ENCODE measurements at places on chromosomes 12 and 14.

DNA sequence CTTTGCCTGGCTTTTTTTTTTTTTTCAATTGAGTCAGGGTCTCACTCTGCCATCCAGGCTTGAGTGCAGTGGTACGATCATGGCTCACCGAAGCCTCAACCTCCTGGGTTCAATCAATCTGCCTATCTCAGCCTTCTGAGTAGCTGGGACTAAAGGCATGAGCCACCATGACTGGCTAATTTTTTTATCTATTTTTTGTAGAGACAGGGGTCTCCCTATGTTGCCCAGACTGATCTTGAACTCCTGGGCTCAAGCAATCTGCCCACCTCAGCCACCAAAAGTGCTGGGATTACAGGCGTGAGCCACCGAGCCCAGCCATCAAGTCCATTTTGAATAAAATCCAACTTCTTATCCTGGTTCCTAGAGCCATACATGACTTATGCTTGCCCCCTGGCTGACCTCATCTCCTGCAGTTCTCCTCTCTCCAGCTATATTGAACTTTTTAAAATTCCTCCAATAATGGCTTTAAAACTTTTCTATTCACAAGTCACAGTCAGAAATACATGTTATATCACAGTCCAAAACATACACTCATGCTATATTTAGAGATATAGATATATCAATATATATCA, 10.4 kb upstream of the RND1 start:
- H3K27me3 ChIP-seq: no peaks in the 10 kb centered on the region
- no peak overlapping the region for H3K27ac ChIP-seq
- no peaks in the 10 kb centered on the region for H3K4me1 ChIP-seq
- H3K36me3 ChIP-seq: no peaks in the 10 kb centered on the region
- DNase-seq: no peak
- no peak overlapping the region for H3K4me3 ChIP-seq

- H3K27me3 ChIP-seq: no peaks in the 10 kb centered on the region
- no peak overlapping the region for H3K27ac ChIP-seq
- no peak for DNase-seq
- H3K4me1 ChIP-seq: peaks cover 29% of the 10 kb centered on the region
- peaks cover 4% of the 10 kb centered on the region for H3K36me3 ChIP-seq
- no peak overlapping the region for H3K4me3 ChIP-seq
Measured at GRCh38 chr14:70920608-70921007, 13.3 kb downstream of the PCNX1 start.

- H3K4me1 ChIP-seq: no peaks in the 10 kb centered on the region
- no peaks in the 10 kb centered on the region for H3K36me3 ChIP-seq
Measured at GRCh38 chr12:67425394-67425793, 156.2 kb downstream of the CAND1 start.

GRCh38 chr12:132363661-132364347, 34.4 kb upstream of the GALNT9 start:
- no peaks in the 10 kb centered on the region for H3K27me3 ChIP-seq
- no peak overlapping the region for H3K27ac ChIP-seq
- no peak overlapping the region for H3K4me3 ChIP-seq
- no peaks in the 10 kb centered on the region for H3K36me3 ChIP-seq

DNA sequence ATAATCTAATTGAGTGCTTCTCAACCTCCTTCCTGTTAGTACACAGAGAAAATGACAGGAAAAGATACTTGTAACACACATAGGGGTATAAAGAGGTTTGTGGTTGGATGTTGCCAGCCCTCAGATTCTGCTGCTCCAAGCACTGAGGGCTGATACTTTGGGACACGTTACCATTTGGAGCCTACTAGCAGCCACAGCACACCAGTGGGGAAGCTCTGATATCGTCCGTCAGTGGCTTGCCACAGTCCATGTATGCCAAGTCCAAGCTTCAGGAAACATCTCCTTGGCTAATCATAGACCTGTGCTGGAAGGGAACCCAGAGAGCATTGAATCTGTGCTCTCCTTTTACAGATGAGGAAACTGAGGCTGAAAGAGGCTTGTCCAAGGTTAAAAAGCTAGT, 22.3 kb downstream of the B4GALNT3 start:
- DNase-seq: no peak
- H3K4me1 ChIP-seq: no peaks in the 10 kb centered on the region
- no peak overlapping the region for H3K4me3 ChIP-seq
- H3K36me3 ChIP-seq: no peaks in the 10 kb centered on the region
- peaks cover 3% of the 10 kb centered on the region for H3K27me3 ChIP-seq

Measured in common myeloid progenitor, CD34-positive (primary cell).